ENCODE measurements at places on chromosomes 13 and 19.

- no peak for DNase-seq
These were observed 630 bp downstream of the NUCB1 start for GRCh38 chr19:48900477-48901406.

DNA sequence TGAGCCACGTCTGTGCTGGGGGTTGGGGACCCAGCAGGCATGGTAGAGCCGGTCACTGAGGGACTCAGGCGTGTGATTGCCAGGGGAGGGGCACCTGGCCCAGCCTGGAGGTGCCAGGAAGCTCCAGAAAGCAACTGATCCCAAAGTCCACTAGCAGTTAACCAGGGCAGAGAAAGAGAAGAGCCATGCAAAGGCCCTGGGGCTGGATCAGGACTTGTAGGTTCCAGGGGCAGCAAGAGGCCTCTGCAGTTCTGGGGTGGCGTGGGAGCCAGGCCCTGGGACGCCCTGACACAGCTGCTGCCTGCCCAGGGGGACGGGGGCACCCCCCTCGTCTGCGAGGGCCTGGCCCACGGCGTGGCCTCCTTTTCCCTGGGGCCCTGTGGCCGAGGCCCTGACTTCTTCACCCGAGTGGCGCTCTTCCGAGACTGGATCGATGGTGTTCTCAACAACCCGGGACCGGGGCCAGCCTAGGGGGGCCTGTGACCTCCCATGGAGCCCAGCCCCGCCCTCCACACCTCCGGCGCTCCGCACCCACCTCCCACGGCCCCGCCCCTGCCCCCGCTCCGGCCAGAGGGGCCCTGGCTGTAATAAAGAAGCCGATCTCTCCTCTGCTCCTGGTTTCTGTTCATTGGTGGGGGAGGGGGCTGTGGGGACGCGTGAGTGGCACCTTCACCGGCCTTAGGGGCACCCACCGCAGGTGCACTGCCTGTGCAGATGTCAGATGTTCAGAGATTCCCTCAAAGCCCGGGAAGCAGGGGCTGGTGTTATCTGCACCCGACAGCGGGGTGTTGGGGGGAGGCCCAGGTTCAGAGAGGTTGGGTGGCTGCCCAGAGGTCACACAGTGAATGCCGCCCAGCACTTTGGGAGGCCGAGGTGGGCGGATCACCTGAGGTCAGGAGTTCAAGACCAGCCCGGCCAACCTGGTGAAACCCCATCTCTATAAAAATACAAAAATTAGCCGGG is 4.1 kb downstream of the AZU1 start:
- DNase-seq = no peak

DNA sequence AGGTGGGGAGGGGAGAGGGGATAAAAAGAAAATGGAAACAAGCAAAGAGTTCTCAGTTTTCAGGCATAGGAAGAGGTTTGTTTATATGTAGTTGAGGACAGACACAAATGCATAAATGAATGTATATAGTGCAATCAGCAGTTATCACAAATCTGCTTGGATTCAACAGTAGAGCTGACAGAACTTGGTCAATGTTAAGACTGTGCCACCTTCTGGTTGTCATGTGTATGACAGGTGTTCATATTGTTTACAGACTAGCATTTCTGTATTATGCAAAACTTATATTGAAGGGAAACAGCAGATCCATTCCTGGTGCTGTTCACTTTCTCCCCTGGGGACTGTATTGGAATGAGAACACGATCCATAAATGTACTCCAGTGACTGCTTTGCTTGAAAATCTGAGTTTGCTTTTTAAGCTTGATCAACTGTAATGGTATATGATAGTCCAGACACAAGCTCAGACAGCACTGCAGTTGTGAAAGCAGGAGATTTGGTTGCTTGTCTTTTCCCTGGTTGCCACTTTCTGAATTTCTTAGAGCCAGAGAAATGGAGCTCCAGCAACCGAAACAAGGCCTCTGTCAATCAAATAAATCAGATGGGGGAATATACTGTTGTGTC is 319.5 kb upstream of the OBI1 start:
- DNase-seq = peak; percentile 70

- no peak for DNase-seq
These were observed 98.7 kb upstream of the KLF5 start for GRCh38 chr13:72960114-72960513.

DNA sequence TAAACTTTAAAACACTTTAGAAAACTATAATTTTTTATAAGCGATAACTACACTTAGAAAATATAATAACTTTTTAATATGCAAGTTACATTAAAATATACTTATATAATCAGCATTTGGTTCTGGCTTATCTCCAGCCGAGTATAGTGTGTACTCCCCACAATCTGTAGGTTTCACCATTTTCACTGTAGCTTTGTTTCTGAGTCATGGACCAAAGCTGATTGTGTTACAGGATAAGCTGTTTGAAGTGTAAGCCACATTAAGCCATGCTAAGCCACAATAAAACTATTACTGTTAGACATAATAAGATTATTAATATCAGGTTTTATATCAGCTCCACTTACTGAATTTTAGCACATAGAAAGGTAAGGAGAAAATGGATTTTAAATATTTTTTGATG is 43.8 kb downstream of the CCDC122 start:
- no peak for DNase-seq

- no peak for DNase-seq
These were observed 255.4 kb downstream of the COG6 start for GRCh38 chr13:39910833-39911232.

DNA sequence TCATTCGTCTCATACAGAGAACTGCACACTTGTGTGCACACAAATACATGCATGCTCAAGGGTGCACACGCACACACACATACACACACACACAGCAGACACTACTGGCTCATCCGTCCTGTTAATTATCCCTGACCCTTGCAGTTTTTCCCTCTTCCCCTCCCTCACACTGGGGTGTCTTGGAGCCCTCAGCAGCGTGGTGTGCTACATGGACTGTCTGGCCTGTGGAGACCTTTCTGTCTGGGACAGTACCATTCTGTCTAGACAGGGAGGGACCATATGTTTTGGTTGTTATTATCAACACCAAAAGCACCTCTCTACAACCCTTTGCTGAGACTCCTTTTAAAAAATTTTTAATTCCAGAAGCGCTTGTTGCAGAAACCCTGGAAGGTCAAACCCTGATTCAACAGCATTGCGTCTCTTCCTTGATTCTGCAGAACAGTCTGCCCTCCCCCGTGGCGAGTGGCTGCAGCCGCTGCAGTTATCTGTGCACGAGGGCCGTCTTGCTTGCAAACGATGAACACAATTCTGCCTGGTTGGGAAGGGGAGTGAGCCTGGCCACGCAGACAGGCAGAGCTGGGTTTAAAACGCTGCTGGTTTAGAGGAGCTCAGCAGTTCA is 374.0 kb downstream of the IRS2 start:
- DNase-seq = peak; percentile 46

GRCh38 chr13:36282821-36283432 is 14.7 kb downstream of the CCDC169 start:
- DNase-seq = no peak

DNA sequence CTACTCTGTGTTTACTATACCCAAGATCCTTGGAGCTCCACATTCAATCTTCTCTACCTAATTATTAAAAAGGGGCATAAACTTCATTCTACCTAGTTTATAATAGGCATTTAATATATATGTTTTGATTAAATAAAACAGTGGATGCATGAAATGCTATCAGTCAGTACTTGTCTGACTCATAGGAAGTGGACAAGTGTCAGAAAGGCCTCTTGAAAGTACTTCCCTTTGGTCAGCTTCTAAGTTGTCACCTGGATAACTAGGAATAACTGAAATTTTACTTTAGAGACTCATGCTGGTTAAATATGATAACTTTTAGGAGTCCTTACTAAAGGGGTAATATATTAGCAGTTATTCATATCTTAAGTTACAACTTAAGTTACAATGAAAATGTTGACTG is 329.8 kb downstream of the KLF5 start:
- no peak for DNase-seq

DNA sequence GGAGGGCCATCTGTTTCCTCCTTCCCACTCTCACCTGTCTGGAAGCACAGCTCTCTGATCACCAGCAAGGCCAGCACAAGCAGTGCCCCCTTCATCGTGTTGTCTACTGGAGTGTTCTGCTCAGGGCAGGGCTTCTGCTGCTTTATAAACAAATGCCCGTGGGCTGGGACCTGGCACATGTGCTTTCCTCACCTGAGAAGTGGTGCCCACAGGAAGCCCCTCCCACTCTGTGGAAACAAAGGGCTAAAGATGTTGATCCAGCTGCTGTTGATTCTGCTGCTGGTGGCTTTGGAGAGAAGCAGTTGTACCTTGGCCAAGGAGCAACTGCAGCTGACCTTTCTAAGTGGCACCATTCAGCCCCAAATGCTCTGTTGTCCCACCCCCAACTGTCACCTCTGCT is 26.4 kb upstream of the ZNF181 start:
- DNase-seq = no peak

DNA sequence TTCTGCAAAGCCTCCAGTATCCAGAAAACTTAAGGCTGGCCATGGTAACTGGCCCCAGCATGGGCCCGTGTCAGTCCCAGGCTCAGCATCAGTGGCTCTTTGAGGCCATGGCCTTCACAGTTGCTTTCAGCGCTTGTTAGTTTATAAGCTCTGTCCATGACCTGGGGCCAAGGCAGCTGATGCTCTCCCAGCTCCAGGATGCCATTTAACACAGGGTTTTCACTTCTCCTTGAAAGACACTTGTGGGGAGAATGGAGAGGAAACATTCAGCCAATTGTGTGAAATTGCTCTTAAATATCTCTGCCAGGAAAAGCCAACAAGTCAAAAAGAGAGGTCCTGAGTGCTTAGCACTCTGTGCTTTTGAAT is 321.3 kb downstream of the FOXO1 start:
- no peak for DNase-seq

GRCh38 chr19:41591951-41592562 is 16.1 kb downstream of the CEACAM21 start:
- DNase-seq = no peak

GRCh38 chr19:16418597-16418962 is 53.2 kb downstream of the EPS15L1 start:
- DNase-seq = no peak

GRCh38 chr19:48190885-48191284 is 20.4 kb downstream of the ZSWIM9 start:
- no peak for DNase-seq

GRCh38 chr19:37361994-37362393 is 8.9 kb upstream of the ZNF527 start:
- DNase-seq = no peak

DNA sequence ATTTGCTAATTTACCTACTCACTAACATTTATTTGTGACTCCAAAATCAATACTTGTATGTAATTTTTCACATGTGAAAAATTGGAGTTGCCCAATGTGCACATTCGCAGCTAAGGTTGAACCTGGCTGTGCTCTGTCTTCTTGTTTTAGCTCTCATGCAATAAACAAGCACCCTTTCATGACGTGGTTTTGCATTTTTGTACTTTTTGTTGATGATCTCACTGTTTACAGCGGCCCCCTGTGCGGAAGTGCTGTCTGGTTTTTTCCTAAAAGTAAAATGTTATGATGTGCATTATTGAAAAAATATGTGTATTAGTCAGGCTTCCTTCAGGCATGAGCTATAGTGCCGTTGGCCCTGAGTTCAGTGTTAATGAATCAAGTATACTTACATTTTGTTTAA is 18.1 kb downstream of the DGKH start:
- no peak for DNase-seq

- DNase-seq = no peak
These were observed 4.7 kb downstream of the ARHGAP33 start for GRCh38 chr19:35780058-35780457.

DNA sequence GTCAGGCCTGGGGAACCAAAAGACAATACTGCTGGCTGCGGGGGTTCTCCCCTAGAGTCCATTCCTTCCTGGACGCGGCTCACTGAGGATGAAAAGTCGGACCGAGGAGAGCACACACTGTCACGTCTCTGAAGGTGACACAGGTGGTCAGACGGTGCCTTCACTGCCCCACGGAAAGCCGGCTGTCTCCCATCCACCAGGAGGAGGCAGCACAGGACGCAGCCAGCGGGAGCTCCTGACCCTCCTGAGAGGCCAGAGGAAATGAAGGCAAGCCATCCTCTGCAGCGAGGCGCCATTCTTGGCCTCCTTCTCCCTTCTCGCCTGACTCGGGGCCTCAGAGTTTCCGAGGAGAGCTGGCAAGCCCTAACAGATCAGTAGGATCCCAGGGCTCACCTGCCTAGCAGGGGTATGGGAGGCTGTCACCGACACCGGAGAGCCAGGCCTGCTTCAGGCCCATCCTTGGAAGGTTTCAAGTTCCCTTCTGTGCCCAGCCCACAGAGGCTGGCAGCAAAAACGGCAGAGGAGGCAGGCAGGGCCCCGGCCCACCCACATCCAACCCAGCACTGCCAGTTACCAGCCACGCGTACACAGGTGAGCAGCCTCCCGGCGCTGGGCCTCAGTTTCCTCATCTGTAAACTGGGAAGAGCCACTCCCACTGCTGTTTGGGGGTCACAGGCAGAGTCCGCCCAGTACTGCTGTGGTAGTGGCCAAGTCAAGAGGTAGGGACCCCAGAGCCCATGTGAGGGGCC is 4.5 kb downstream of the REXO1 start:
- DNase-seq = no peak

GRCh38 chr19:459724-460511 is 915 bp downstream of the SHC2 start:
- DNase-seq = peak; percentile 57

DNA sequence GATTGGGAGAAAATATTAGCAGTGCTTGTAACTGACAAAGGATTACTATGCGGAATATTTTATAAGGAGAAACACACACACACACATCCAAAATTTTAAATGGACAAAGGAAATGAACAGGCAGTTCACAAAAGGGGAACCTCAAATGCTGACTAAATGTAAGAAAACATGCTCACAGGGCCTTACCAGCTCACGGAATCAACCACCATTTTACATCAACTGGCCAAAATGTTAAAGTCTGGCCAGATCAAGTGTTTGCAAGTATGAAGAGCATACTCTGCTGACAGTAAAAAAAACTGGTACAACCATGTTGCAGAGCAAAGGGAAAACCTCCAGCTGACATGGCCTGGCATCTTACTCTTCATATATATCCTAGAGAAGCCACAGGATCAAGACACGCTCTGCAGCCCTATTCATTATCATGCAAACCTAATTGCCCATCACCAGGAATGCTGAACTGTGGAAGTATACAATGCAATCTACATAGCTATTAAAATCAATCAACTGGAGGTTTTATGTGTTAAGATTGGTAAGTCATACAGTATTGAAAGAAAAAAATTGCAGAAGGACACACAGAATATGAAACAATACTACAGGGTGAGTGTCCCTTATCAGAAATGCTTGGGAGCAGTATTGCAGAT is 124.4 kb downstream of the RNF17 start:
- DNase-seq = no peak

DNA sequence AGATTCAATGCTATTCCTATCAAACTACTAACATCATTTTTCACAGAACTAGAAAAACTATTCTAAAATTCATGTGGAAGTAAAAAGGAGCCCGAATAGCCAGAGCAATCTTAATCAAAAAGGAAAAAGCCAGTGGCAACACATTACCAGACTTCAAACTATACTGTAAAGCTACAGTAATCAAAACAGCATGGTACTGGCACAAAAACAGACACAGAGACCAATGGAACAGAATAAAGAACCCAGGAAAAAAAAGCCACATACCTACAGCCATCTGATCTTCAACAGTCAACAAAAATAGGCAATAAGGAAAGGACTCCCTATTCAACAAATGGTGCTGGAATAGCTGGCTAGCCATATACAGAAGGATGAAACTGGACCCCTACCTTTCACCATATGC is 10.4 kb upstream of the SOHLH2 start:
- DNase-seq = no peak

- no peak for DNase-seq
These were observed 1.7 kb upstream of the ADM5 start for GRCh38 chr19:49687566-49688316.

All from head of caudate nucleus (tissue), 42 donors.